Neural crest cell (in vitro differentiated cells): ENCODE measurements at places on chromosomes 3 and 15. TPM values are rescaled to one million over a fixed set of nuclear protein-coding genes. Genes with fewer than 3 reads are reported as not detected.

- no peak for DNase-seq
These were observed 45.6 kb downstream of the NMD3 start for GRCh38 chr3:161266731-161267150.

GRCh38 chr15:77630956-77631744 is 1.6 kb downstream of the LINGO1 start:
- DNase-seq, result peak; percentile 31

DNA sequence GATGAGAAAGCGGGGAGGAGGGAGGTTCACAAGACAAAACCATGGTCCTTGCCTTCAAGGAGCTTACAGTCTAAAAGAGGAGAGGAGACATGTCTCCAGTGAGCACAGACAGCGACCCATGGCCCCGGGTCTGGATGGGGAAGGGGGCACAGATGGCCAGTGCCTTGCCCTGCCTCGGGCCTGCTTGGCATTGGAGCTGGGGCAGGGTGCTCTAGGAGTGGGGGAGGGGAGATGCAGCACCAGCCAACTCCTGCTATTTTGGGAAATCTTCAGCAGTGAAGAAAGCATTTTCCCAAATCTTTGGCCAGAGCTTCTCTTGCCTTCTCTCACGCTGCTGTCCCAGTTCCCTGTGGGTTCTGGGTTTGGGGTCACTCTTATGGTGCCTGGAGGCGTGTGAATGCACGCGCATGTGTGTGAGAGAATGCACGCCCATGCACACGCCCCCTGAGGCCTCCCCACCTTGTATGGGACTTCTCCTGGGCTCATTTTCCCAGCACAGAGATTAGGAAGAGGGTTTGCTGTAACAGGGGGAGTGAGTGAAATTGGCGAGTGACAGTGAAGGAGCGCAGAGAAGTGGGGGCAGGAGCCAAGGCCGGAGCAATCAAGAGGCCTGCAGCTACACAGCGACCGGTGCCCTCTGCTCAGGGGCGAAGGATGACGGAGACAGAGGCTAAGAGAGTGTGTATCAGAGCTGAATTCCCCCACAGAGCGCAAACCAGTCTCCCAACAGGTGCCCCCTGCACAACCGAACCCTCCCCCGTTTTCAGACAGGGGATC is 71.5 kb downstream of the SEMA5B start:
- no peak for DNase-seq

DNA sequence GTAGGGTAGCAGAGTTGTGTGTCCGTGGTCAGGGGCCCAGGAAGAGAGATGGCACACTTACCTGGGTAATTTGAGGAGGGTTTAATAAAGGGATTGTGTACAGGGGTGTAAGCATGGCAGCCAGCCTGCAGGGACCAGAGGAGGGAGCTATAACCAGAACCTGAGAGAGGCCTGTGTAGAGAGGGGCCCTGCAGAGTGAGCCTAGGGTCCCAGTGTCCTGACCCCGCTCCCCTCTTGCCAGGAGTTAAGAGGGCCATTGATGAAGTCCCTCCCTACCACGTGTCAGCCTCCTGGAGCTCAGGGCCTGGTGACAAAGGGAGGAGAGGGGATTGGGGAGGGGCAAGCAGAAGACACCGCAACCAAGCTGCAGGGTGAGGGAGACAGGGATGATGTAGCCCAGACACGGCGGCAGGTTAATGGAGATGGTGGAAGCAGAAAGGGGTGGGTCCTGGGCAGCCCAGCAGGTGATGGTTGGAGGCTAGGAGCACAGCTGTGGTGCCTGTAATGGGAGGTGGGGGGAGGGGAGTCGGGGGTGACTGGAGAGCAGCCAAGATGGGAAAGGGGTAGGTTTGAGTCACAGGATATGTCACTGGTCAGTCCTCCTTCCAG is 165.4 kb upstream of the TOPAZ1 start:
- DNase-seq, result no peak

DNA sequence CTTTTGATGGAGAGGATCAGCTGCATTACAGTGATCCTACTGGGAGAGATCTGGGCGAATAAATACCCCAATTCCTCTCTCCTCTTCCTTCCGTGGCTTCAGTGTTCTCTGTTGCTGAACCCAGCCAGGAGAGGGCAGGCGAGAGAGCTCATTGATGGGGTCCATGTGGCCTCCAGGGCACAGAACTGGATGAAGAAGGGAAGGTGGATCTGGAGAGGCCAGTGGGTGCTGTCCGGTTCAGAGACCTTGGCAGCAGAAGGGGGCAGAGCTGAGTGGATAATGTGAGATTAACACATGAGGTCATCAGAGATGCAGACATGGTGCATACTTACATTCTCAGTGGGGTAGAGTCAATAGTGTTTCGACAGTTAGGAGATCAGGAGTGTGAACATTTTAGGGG is 193.6 kb downstream of the CLSTN2 start:
- peak; percentile 8 for DNase-seq

DNA sequence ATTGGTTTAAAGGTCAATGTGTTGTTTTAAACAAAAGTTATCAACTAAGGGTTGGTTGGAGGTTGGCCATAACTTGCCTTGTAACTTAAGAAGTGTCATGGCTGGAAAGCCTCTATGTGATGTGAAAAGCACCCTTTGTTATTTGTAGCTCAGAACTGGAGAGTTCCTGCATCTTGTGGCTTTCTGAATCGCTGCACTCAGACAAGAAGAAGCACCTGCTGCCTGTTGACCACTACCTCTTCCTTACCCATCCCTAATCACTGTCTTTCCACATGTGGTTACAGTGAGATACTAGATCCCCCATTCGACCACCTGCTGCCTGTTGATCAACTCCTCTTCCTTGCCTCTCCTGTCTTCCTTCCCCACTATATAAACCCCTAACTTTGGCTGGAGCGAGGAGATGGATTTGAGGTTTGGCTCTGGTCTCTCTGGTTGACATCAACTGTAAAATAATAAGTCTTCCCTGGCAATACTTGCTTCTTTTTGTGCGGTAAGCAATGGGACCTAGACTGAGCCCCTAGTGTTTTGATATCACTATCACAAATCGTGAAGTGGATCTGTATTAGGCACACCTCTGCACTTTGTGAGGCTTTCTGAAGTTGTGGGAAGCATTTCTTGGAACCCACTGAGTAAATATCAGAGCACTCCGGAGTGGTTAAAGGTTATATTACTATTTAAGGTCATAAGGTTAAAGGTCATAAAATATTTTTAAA is 13.8 kb downstream of the RPL39L start:
- DNase-seq, result no peak

TGM4 gene
- total RNA-seq, result not detected in 2 replicates

FETUB gene
- not detected in 2 replicates for total RNA-seq

GRCh38 chr3:102398666-102399065 is 36.1 kb upstream of the ZPLD1 start:
- DNase-seq, result no peak

- DNase-seq, result no peak
These were observed 194.7 kb upstream of the NANOGP8 start for GRCh38 chr15:35279811-35280210.

- no peak for DNase-seq
These were observed 32.7 kb downstream of the EBLN2 start for GRCh38 chr3:73094129-73094528.

DNA sequence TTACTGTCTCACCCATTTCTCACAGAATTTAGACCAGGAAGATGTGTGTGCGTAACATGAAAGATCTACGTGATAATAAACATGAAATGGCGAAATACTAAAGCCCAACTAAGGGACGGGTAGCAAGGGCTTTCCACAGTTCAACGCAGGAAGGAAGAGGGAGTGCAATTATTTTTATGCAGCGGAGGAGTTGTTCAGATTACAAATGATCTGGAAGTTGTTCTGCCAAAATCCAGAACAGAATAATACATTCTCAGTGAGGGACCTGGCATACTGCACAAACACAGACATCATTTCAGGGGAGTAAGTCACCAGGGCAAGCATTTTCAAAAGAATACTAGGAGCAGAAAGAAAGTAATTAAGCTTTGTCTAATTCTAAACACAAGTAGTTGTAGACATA is 133.6 kb upstream of the RAP2B start:
- no peak for DNase-seq
